Fibroblast of pulmonary artery (primary cell): ENCODE measurements at places on chromosomes 6 and 20.

GRCh38 chr6:129500958-129501739 is 208.8 kb downstream of the ARHGAP18 start:
- peak; percentile 93 for DNase-seq

GRCh38 chr6:166237617-166238016 is 70.0 kb upstream of the TBXT start:
- no peak for DNase-seq

DNA sequence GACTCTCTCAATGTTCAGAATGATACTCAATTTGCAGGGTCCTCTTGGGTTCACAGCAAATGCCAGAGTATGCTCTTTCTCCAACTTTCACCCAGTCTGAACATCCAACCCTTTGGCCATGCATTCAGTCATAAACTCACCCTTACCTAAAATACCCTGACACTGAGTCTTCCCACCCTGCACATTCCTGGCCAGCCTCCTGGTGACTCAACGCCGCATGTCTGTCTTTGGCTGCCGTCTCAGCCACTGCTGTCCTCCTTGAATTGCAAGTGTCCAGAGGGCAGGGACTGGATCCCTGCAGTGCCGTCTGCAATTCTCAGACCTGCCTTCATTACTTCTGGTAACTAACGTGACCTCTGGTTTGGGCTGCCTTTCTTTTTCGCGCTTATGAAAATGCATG is 593.4 kb downstream of the QKI start:
- no peak for DNase-seq

DNA sequence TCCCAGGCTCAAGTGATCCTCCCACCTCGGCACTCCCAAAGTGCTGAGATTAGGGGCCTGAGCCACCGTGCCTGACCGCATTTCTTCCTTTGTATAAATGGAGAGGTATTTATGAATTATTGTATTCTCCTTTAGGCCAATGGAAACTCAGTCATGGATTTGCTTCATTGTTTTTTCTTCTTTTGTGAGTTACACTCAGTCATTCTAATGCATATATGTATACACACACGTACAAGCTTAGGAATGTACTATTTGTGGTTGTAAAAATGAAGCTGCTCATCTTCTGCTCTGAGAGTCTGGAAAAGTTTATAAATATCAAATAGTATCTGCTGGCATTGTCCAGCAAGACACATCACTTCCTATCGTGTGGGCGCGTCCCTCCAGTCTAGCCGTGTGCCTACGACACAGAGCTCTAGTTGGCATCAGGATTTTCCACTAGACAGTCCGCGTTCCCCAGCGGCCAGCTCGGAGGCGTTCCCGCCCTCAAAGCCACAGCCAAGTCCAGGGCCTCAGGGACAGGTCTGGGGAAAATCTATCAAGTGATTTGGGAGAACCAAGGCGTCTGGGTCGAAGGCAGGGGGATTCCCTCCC is 215.2 kb downstream of the NFATC2 start:
- DNase-seq = peak; percentile 69
